ENCODE measurements at places on chromosomes 13 and 19.
A peak's percentile ranks its signal among the peaks of the same experiment; 100 is the strongest.

- DNase-seq = no peak
Measured at GRCh38 chr19:307793-308420, 16.7 kb upstream of the PLPP2 start.

DNA sequence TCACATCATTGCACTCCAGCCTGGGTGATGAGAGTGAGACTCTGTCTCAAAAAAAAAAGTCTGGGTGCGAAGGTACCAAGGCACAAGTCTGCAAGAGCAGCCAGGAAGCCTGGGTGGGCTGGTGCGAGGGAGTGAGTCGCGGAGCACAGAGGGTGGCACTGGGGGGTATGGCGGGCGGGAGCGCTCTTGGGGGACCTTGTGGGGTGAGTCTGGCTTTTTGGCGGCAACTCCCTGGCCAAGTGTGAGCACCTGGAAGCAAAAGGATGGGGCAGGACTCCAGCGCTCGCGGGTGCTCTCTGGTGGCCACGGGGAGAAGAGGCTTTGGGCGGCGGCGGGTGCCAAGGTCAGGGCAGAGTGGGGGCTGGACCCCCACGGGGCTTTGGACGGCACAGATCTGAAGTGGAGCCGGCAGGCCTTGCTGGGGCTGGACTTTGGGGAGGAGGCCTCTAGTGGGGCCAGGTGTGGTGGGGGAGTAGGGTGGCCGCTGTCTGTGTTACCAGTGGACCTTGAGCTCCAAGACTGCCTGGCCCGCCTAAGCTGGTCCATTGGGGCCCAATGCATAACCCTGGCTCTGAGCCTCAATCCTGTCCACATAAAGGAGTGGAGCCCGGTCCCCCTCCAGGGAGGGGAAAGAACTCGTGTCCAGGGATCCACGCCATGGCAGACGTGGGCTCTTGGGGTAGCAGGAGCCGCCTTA is 1.6 kb downstream of the P2RY11 start:
- DNase-seq = peak; percentile 65

DNA sequence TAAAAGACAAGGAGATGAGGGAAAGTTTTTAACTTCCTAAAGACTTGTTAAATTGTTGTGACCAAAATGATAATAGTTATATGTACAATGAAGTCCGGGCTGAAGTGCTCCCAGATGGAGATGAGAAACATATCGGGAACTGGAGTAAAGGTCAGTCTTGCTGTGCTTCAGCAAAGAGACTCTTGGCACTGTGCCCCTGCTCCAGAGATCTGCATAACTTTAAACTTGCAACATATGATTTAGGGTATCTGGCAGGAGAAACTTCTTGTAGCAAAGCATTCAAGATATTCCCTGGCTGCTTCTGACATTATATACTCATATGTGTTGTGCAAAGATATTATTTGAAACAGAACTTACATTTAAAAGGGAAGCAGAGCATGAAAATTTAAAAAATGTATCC is 786.6 kb upstream of the SLITRK6 start:
- DNase-seq = no peak

DNA sequence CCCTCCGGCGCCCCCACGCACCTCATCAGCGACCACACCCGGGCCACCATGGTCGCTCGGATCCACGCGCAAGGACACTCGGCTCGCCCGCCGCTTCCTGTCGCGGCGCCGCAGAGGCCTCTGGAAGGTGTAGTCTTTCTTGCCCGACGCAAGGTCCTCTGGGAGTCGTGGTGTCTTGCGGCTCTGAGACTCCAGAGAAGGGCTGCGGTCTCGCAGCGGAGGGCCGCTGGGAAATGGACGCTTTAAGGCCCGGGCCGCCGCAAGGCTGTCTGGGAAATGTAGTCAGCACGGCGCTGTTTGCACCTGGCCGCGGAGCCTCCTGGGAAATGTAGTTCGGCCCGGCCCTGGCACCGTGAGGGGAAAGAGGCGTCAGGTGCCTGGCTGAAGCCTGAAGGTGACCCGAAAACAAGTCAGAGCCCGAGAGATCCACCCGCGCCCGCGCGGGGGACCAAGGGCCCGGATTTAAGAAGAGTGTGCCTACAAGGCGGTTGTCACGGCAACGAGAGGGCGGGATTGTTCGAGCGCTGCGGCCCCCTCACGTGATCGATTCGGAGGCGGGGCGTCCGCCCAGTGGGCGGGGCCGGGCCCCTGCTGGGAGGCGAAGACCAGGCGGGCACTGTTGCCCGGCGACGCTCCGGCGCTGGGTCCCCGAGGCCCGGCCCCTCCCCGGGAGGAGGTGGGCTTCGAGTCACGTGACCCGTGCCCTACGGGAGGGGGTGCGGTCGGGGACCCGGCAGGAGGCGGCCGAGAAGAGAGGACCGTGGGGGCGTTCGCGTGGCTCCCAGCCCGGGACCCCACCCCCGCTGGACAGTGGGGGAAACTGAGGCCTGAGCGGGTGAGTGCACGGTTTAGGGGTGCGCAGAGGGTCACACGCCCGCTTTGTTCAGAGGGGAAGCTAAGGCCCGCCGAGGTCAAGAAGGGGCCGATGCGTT is at the start of the genes HSD11B1L and MICOS13:
TSS of gene HSD11B1L (plus strand) at position 591 of the 932 bp plus-strand sequence. CDS start 3,806 bp downstream, outside the sequence.
TSS of gene MICOS13 (minus strand) at position 80 of the 932 bp plus-strand sequence. CDS start at position 50, 30 bp downstream.
- peak; percentile 98 for DNase-seq

DNA sequence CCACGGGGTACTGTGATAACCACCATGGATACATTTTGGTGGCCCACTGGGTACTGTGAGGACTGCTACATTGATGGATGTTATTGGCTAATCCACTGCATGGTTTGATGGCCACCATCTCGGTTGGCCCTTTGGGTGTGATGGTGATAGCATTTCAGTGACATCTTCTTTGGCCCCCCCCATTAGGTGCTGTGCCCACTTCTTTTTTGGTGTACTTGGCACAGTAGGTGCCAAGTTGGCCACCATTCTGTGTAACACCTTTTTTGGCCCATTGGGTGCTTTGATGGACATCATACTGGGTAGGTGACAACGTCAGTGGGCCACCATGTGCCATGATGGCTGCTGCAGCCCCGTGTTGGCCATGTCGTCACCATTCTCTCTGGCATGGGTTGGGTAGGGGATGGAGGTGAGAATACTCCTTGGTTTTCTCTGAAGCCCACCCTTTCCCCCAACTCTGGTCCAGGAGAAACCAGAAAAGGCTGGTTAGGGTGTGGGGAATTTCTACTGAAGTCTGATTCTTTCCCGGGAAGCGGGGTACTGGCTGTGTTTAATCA is 9.2 kb downstream of the FOXA3 start:
- DNase-seq = no peak

DNA sequence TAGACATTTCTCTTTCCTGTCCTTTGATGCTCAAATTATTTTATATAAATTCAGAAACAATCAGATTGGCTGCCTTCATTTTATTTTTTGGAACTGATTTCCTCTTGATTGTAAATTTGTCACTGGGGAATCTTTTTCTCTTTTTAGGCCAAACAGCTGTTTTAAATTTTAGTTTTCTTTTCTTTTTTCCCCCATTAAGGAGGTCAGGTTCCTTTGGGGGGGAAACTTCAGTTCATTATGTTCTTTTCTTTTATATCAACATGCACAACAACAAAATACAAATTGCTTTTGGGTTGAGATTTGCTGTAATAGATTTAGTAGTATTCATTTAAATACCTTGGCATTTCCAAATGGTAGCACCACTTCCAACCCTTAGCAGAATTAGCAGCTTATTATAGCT is 264.8 kb upstream of the SPRY2 start:
- DNase-seq = no peak

DNA sequence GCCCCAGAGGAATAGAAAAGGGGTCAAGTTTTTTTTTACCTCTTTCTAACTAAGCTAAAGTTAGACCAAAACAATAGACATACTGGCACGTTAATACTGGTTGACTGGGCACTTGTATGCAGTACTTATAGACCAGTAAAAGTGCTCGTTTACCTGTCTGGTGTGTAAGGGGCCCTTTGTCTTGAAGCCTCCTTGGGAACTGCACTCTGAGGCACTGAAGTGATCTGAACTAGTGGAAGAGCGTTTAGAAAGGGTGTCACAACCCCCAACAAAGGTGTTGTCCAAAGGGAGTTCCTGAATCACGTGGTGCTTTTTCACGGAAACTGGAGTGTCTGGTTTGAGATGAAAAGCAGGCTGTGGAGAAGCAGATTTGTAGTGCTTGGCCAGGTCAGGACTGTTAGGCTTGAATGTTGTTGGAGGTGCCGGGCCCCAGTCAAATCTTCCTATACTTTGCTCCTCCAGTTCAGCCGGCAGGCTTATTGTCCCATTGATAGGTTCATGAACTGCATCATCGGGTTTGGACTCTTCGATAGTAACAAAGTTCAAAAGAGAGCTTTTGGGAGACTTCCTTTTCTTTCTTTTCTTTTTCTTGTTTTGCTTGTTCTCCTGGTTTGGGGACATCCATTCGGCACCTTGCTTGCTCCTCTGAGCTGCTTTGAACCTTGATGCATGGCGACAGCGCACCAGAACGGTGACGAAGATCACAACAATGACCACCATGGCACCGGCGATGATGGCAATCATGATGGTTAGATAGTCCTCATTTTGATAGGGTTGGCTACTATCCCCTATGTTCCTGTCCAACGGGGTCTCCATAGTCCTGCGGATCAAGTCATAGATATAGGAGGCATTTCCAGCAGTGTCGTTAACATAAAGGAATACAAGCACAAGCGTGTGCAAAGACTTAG is 4.6 kb downstream of the PCDH9 start:
- no peak for DNase-seq

Data from stimulated activated CD4-positive, alpha-beta T cell treated with anti-CD3 and anti-CD28 coated beads, Interleukin-15, amount 100 ng/mL, for 1 hour (primary cell).